ENCODE measurements at places on chromosomes 11 and 22.
A peak's percentile ranks its signal among the peaks of the same experiment; 100 is the strongest.

DNA sequence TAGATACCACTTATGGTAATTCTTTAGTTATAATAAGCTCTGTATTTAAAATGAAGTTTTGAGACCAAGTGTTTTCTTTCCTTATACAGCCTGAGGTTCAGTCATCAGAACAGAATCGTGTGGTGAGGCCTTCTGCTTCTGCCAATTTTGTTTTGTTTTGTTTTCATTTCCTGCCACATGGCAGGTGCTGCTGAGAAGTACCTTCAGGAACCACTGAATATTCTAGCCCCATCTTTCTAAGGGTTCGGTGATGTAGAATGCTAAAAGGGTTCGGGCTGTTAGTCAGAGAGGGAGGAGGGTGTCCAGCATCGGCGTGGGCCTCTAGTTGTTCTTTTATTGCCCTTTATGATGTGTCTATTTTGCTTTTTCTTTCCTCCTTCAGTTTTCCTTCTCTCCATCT lies 25.8 kb downstream of the TNRC6B start:
- no peak for DNase-seq

DNA sequence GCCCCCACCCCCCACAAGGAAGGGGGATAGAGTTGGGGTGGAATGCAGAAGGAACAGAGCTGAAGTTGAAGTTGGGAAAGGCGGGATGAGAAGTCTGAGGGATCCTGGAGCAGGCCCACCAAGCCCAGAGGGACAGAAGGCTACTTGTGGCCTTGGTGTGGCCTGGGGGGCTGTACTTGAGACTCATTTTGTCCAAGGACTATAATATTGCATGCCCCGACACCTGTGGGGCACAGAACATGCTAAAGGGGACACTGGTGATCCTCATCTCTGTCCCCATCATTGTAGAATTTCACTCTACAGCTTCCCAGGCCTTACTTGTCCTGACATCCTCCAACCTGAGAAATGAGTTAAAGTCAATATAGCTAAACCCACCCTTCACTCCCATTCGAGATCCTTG lies 1.3 kb downstream of the ESAM start:
- DNase-seq = no peak

- DNase-seq = no peak
These were observed 43.8 kb downstream of the MAP6 start for GRCh38 chr11:75625021-75625420.

DNA sequence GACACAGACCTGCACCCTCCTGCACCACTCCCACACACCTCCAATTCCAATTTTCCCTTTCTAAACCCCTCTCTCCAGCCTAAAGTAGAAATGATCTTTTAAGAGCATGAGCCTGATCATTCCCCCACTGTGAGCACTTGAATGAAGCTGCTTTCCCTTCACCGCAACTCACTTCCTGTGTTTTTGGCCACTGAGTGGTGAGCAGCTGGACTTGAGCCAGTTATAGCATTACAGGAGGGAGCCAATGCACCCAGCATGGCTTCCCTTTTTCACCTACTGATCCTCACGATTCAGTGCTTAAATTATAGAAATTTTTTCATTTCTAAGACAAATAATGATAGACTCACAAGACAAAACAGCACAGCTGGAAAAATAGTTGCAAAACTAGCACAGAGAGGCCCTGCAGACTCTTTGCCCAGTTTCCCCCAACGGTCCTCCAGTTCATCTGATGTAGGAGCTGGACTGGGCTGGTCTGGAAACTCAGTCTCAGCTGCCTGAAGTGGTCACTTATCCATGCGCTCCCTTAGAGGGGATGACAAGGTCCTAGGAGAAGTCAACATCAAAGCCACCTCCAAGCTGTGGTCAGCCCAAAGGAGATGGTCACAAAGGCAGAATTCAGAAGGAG lies 9.7 kb upstream of the APOL4 start:
- no peak for DNase-seq

GRCh38 chr11:76807206-76807875 lies 24.2 kb downstream of the TSKU start:
- DNase-seq = peak; percentile 89

GRCh38 chr22:49136816-49137180 lies 690.9 kb downstream of the BRD1 start:
- no peak for DNase-seq

DNA sequence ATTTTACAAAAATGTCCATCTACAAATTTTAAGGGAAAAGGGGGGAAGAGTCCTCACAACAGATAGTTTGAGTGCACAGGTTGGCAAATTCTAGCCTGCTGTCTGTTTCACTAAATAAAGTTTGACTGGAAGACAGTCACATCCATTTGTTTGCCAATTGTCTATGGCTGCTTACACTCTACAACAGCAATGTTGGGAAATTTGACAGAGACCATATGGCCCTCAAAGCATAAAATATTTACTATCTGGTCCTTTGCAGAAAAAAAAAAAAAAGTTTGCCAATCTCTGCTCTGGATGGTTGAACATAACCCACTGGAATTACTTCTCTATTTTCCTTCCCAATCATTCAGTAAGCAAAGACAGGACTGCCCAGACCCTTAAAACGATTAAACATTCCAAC lies 88.2 kb downstream of the FCHSD2 start:
- no peak for DNase-seq

DNA sequence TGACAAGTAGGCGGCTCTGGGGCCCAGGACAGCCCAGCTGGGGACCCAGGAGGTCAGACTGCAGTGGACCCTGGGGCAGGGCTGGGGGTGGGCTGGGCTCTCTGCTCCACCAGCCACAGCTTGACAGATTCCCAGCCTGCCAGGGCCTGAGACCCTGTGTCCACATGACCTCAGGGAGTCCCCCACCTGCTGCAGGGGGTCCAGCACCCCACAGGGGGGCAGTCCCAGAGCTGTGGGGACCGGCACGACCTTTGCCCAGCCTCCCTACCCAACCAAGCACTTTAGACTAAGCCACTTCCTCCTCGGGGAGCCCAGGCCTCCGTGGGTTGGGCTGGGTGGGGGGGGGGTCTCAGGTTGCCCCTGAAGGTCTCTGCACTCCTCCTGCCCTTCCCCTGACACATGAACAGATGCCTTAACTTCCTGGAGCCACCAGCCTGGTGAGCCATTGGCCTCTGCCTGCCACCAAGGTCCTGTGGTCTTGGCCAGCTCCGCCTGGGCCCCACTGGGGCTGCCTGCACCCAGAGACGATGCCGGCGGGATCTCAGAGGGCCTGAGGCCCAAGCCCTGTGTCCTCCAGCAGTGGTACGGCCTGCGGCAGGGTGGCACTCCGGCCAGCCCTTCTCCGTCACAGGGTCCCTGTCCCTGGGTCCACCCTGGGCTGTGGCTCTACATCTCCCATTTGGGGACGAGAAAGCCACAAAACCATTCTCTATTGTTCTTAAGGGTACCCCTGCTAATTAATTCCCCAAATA lies 3.4 kb downstream of the CCDC188 start:
- no peak for DNase-seq

DNA sequence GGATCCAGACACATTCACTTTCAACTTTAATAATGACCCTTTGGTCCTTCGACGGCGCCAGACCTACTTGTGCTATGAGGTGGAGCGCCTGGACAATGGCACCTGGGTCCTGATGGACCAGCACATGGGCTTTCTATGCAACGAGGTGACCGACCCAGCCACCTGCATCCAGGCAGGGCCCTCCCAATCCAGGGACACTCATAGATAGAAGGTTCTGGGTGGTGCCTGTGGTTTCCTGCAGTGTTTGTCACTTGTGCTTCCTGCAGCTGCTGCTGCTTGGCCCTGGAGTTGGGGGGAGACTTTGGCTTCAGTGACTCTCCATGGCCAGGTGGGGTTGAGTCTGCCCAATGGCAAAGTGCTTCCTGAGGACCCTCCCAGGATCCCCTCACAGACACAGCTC lies 7.3 kb downstream of the APOBEC3B start:
- no peak for DNase-seq

GRCh38 chr22:27915986-27916385 lies 3.1 kb downstream of the PITPNB start:
- no peak for DNase-seq

GRCh38 chr11:84607975-84608836 lies 1018.9 kb downstream of the DLG2 start:
- DNase-seq = no peak

DNA sequence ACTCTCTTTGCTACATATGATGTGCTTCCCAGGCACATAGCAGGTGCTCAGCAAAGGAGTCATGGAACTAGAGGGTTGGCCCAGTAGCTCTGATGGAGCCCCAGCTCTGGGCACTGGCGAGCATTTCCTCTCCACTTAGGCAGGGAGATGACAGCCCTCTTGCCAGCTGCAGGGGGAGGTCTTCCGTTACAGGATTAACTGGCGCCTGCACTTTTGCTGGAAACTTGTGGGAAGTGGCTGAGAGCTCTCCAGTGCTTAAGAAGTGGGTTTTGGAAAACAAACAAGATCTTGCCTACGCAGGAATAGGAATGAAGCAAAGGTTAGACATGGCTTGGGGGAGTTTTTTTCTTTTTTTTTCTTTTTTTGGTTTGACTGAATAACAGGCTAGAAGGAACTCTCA lies 75.5 kb downstream of the MICAL2 start:
- DNase-seq = no peak

DNA sequence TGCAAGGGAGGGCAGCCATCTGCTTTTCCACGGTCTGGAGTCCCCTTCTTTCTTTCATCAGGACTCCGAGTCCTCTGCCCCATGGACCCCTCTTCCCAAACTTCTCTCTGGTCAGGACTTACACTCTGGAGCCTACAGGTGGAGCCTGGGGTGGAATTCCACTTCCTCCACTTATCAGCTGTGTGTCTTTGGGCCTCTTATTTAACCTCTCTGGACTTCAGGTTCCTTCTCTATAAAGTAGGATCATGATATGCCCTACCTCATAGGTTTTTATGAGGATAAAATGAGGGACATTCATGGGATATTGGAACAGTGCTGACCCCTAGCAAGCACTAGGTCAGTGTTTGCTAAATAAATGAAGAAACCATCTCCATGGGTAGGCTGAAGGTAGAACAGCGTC lies 1.7 kb downstream of the LINC01488 start:
- no peak for DNase-seq

Data from posterior cingulate gyrus (tissue), 11 donors.